ENCODE measurements at places on chromosomes 3 and 15.

DNA sequence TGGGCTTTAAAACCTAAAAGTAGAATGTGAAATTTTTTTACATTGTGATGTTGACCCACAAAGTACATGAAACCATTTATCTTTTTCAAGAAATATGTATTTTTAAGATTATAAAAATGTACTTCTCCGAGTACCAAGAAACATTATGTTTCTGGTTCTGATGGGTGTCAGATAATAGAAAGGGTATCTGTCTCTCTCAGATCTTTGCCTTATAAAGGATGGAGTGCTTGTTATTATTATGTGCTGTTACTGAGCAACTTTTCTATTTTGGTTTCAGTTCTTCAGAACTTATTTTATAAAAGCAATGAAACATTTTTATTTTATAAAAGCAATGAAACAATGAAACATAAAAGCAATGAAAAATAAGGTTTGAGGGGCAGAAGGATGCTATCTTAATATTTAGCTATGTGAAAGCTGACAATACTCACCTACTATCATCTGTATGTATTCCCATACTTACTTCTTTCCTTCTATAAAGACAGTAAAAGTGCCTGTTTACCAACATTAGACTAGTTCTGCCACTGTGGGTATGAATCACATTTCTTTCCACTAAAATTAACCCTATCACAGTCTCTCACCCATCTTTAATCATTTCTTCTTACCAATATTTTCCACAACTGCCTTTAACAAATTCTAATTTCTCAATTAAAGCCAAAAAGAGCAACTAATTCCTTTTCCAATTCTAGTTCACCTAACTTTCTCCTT is 540.7 kb upstream of the KCNMB2 start:
- DNase-seq: no peak

DNA sequence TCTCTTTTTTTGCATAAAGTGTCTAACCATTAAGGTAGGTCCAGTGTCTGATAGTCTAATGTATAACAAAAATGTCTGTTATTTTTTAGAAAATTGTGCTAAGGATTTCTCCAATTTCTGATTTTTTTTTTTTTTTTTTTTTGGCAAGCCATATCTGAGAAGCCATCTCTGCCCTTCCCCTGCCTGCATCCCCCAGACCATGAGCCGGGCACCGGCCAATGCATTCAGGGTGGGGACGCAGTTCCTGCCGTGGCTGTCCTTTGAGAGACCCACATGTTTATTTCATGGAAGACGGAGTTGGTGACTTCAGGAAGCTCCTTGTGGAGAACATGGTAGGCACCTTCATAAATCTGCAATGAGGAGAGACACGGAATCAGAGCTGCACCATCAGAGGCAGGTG is 19.2 kb downstream of the ABTB1 start:
- no peak for DNase-seq

DNA sequence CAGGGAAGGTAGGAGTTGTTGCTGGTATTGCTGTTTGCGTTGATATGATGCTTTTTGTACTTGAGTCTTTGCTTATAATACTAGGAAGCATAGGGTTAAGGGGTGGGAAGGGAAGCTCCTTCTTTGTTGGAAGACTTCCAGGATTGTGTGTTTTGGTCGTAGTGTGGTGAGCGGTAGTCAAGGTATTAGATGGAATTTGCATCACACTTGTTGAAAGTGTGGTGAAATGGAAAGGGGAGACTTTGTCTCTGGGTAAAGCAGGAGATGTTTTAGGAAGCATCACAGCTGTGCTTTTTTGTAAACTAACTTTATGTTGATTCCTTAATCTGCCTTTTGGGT is 14.9 kb downstream of the IGSF10 start:
- DNase-seq: no peak

- peak; percentile 47 for DNase-seq
Measured at GRCh38 chr15:51681303-51681963, at the start of gene SCG3. Gene SCG3 (plus strand): TSS chr15:51681503. CDS start chr15:51681756, 253 bp downstream.

DNA sequence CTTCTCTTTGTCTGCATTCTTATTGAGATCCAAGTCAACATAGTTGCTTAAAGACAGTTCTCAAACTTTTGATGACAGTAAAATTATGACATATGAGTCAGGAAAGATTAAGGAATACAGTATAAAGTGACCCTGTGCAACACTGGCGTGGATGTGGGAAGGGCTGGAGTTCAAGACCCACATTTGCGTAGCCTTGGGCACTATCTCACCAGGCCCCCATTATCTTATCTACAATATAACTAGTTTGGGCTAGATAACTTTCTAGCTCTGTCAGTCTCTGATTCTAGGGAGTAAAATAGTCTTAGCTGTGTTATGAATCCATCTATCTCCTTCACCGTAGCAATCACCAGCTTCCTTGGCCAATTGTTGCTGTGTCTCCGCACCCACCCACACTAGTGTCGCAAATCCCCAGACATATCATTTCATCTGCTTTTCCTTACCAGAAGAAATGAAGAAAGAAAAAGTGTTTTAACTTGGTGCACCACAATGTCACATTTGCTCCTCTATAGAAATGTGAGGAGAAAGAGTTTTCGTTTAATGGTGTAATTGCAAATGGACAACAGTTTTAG is 14.9 kb upstream of the TM4SF4 start:
- DNase-seq: no peak

DNA sequence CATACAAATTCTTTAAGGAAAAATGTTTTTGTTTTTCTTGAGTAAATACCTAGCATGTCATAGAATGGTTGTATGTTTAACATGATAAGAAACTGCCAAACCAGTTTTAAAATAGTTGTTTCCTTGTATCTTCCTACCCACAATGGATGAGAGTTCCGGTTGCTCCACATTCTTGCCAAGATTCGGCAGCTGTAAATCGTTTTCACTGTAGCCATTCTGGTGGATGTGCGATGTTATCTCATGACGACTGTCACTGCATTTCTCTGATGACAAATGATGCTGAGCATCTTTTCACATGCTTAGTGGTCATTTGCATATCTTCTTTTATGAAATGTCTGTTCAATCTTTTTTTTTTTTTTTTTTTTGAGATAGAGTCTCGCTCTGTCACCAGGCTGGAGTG is 36.6 kb upstream of the SH3GL3 start:
- no peak for DNase-seq

DNA sequence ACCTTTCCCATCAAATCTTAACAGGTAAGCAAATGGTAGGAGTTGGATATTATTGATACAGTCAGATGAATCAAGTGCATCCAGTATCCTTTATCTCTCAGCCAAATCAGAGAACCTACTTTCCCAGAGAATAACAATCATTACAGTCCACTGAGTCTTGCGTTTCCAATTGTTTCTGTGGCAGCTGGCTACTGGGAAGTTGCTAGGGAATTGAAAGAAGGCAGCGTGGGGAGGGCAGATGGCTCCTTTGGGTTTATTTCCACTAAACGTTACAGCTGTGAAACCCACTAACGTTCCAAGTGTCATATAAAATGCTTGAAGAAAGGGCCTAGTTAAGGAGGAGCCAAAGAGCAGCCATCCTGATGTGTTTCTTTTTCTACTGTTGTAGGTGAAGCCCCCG is 78.4 kb downstream of the WDR72 start:
- DNase-seq: no peak

GRCh38 chr3:98974442-98974841 is 72.9 kb upstream of the DCBLD2 start:
- DNase-seq: no peak

DNA sequence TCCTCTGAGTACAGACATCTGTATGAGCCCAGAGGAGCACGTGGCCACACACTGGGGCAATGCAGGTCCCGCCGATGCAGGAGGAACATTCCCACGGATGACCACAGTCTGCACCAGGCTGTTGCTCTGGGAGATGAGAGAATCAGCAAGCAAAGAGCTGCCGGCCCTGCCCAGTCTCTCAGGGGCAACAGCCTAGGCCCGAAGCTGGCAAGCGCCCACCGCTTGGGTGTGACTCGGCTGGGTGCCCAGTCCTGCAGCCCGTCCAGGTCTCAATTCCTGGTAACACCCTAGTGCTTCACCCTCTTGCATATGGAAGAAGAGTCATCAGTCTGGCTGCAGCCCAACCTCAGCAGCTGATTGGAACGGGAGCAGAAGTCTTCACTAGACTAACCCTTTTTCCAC is 153.7 kb upstream of the HES1 start:
- no peak for DNase-seq

DNA sequence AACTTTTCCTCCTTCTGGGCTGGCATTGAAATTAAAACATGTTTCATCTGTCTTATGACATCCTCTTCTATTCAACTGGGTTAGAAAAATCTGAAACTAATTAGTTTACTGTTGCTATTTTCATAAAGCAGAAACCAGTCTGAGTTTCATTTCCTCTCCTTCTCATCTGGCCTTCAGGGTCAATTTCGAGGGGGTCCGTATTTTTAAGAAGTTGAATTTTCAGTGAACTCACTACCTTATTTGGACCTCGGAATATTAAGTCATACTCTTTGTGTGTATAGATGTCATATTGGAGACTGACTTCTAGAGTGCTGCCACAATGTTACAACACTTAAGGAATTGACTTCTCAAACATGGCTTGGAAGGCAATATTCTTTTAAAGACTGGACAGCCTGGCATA is 485.9 kb downstream of the SQOR start:
- no peak for DNase-seq

DNA sequence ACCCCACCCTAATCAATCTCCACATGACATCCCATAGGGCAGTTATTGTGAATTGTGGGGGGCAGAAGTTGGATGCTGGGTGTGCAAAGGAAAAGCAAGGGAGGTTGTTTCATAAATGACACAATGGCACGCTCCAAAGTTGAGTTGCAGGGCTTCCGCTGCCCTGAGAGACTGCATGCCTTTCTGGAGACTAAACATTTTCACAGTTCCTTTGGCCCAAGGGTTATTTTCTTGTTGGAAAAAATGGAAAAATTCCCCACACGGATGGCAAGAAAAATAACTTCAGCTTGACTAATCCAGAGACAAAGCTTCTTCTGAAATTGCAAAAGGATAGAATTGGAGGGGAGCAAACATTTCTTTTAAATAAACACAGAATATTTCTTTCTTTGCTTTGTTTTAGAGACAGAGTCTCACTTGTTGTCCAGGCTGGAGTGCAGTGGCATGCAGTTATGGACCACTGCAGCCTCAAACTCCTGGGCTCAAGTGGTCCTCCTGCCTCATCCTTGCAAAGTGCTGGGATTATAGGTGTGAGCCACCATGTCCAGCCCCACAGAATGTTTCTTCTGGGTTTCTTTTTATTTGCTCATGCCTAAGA is 19.1 kb upstream of the TPM1 start:
- no peak for DNase-seq

- DNase-seq: no peak
Measured at GRCh38 chr15:33031324-33031821, 163.1 kb downstream of the FMN1 start.

DNA sequence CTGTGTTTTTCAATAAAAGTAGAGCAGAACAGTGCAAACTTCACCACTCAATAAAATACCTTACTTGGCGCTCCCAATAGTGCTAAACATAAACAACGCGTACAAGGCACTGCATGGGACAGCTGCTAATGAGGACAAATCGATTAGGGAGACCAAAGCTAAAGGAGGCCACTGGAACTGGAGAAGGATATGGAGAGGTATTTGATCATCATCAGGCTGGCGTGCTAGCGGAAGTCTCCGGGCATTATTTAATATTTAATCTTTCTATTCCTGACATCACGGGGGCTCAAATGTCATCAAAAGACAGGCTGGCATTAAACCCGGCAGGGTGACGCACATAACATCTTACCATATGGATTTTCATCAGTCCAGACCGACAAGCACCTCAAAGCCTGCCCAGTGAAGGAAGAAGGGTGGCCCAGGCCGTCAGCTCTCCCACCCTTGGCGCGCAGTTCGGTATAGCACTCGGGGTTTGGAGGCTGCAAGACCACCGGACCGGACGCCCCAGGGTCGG is 604 bp downstream of the CCPG1 start:
- no peak for DNase-seq

GRCh38 chr3:114624047-114624445 is 330.2 kb downstream of the TIGIT start:
- DNase-seq: no peak

- no peak for DNase-seq
Measured at GRCh38 chr15:100307241-100308212, 34.2 kb downstream of the ADAMTS17 start.

GRCh38 chr3:186653080-186653707 is 12.6 kb upstream of the HRG start:
- peak; percentile 4 for DNase-seq

- DNase-seq: no peak
Measured at GRCh38 chr15:72532991-72533601, 59.0 kb downstream of the ARIH1 start.

GRCh38 chr15:99282586-99282985 is 31.3 kb downstream of the LRRC28 start:
- no peak for DNase-seq

- no peak for DNase-seq
Measured at GRCh38 chr3:66038726-66039589, at the start of gene MAGI1. Gene MAGI1 (minus strand): TSS chr3:66038918. CDS start chr3:66038308, 610 bp downstream.

- no peak for DNase-seq
Measured at GRCh38 chr3:66703501-66703900, 202.7 kb upstream of the LRIG1 start.

- DNase-seq: no peak
Measured at GRCh38 chr3:65617787-65618186, 420.9 kb downstream of the MAGI1 start.

GRCh38 chr15:77611767-77612166 is 20.9 kb downstream of the LINGO1 start:
- no peak for DNase-seq

DNA sequence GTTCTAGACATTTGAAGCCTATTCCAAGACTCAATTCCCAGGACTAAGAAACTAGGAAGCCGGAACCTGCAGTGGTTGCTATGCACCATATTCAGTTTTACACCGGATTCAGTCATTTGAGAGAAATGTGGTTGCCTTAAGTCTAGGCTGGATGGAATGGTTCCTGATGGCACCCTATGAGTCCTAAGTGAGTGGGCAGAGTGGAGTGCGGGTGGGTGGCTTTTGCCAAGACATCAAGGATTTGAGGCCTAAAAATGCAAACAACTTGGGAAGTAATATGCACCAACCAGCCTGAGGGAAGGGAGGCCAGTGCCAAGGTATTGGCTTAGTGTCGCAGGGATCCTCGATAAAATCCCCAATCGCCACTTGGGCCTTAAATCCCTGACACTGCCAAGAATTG is 4.2 kb upstream of the CD276 start:
- no peak for DNase-seq

DNA sequence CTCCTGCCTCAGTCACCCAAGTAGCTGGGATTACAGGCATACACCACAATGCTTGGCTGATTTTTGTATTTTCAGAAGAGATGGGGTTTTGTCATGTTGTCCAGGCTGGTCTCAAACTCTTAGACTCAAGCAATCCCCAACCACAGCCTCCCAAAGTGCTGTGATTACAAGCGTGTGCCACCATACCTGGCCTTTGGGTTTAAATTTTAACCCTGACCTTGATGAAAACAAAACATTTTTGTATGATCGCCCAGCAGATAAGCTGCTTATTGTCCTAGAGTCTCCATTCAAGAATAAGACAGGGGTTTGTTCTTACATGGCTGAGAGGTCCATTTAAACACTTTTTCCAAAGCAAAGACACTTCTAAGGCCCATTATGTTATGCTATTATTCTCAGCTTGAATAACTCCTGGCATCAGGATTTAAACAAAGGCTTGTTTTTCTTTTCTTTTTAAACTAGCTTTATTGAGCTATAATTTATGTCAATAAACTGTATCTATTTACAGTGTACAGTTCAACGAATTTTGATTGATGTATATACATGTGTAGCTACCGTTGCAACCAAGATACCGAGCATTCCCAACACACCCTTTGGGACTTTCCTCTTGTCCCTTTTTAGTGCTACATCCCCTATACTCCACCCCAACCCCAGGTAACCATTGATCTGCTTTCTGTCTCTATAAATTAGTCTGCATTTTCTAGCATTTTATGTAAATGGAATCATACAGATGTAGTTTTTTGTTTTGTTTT is 1.4 kb upstream of the MUC13 start:
- no peak for DNase-seq

GRCh38 chr15:70853318-70853972 is 512 bp downstream of the LARP6 start:
- DNase-seq: no peak

All from CD4-positive, alpha-beta T cell treated with Interferon gamma for 1 hour (primary cell).